Activated naive CD4-positive, alpha-beta T cell (primary cell): ENCODE measurements at places on chromosomes 6 and 20.

DNA sequence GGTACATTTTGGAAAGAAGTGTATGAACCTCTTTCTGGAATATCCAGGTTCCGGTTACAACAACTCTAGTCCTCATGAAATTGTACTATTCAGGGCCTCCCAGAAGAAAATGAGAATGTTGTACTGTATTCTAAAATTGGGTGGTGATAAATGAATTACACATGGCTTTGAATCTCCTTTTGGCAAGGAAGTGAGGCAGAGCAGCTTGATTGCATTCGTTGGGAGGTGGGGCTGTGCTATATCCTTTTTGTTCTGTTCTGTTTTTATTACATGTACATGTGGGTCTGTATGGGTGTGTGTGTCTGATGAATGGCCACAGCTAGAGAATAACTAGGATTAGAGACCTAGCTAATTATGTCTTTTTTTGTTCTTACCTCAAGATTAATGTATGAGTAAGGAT is 37.8 kb upstream of the SNRPB2 start:
- no peak for DNase-seq

DNA sequence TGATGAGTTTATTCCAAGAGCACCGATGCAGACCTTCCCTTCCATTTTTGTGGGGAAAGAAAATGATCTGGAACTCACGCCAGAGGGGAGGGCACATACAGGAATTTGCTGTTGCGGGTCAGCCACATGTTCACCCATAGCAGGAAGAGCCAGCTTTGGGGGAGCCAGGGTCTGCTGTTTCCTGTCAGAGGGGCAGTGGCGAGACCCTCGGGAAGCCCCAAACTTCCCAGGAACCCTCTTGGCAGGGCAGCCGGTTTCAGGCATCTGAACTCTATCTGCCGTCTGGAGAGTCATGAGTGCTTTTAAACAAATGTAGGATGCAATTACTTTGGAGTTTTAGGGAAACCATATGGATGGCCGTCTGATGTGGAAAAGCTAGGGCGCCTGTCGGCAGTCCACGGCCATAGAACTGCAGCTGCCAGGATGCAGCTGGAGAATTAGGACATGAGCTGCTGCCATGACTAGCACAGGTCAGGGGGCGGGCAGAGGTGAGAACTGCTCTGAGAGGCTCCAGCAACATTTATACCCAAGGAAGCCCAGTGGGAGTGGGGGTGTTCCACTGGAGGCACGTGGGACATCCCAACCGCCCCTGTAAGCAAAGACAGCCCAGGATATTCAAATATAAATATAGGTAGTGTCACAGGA is 14.8 kb upstream of the SERPINB9 start:
- DNase-seq, result no peak

- DNase-seq, result no peak
Observed at GRCh38 chr6:156351346-156351966, 425.7 kb upstream of the ARID1B start.

DNA sequence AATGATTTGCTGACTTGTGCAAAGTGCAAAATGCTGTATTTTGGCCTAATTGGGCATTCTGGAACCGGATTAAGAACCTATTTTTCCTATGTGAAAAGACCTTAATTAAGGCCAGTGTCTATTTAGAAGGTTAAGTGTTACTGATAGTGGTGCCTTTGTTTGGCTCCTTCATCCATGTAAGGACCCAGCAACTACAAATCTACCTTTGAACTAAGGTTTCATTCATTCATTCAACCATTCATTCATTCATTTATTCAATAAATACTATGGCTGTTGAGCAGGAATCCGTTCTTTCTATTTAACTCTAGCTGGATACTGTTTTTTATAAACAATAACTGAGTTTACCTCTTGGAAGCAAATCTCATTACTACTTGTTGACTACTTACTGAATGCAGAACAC is 33.6 kb downstream of the MAPK14 start:
- DNase-seq, result no peak
